NCI-H774 (cell line): ENCODE measurements at places on chromosomes 2 and 18.

- no peak for DNase-seq
Measured at GRCh38 chr2:230974096-230974913, 21.6 kb upstream of the SPATA3 start.

- peak; percentile 44 for DNase-seq
Measured at GRCh38 chr2:142290931-142291330, 160.1 kb upstream of the LRP1B start.

DNA sequence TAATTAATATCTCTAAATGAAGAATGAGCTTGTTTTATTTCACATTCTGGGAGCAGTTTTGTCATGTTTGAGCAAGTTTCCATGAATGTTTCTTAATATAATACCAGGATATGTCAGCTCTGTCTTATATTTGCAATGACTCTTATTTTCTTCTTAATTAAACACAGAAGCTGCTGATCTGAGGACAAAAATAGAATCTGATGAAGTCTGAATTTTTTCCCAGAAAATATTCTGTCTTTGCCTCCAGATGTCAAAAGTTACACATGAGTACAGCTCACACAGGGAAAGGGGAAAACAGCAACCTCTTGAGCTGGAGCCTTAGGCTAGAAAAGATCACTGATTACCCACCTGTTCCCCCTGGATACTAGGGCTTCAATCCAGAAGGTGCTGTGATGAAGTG, 606.6 kb upstream of the SYT4 start:
- no peak for DNase-seq

DNA sequence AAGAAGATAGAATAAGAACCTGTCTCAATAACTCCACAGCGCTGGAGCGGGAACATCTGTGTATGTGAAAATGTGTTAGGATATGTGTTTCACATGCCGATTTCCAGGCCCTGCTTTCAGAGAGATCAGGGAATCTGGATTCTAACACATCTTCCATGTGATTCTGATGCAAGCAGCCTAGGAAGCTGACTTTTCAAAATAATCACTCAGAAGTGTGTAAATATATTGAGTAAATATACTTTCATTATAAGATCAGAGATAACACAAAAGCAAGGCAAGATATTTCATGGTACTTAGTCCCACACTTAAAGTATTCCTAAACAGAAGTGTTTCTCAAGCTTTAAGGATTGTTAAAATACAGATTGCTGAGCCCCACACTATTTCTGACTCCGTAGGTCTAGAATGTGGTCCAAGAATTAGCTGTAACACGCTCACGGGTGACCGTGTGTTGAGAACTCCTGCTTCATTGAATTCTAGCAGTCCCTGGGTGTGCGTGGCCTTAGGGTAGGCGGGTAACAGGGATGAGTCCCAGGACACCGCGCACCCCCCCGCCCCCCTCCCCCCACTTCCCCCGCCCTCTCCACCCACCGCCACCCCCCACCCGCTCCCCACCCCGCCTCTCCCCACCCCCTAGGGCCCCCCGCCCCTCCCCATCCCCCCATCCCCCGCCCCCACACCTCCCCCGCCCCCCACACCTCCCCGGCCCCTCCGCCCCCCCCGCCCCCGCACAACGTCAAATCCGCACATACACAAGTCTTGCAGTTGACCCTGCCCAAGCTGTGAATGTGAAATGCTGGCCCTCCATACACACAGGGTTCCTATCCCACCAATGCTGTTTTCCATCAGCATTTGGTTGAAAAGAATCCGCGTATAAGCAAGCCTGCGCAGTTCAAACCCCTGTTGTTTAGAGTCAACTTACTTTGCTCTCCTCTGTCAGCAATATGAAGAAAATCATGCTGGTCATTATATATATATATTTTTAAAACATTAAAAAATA, 94.2 kb upstream of the SLC39A10 start:
- no peak for DNase-seq

GRCh38 chr2:236538242-236538641, 31.4 kb upstream of the ACKR3 start:
- DNase-seq = no peak

DNA sequence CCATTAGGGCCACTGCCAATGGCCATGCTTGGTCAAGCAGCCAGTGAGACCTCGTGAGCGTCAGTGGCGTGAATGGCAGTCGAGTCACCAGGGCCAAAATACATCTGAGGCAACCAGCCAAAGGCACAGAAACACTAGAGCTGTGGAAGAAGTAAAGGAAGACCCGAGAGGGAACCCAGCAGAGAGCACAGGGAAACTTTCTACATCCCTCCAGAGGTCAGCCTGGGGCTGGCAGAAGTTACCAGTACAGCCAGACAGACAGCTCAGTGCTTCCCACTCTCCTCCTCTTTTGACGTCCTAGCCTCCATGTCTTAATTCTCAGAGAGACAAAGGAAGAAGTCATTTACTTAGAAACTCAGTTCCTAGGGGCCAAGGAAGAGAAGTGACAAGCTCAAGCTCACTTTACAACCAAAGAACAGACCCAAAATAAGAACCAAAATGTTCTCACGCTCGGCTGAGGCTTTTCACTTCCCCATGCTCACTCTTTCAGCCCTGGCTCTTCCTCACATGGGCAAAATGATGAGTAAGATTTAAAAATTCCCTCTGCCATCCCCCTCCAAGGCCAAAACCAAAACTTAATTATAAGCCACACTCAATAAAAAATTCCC, 8.7 kb downstream of the CYRIA start:
- no peak for DNase-seq

- no peak for DNase-seq
Measured at GRCh38 chr18:75364512-75365253, 62.8 kb downstream of the SMIM21 start.

GRCh38 chr2:65464604-65465003, 32.2 kb upstream of the SPRED2 start:
- DNase-seq = no peak

DNA sequence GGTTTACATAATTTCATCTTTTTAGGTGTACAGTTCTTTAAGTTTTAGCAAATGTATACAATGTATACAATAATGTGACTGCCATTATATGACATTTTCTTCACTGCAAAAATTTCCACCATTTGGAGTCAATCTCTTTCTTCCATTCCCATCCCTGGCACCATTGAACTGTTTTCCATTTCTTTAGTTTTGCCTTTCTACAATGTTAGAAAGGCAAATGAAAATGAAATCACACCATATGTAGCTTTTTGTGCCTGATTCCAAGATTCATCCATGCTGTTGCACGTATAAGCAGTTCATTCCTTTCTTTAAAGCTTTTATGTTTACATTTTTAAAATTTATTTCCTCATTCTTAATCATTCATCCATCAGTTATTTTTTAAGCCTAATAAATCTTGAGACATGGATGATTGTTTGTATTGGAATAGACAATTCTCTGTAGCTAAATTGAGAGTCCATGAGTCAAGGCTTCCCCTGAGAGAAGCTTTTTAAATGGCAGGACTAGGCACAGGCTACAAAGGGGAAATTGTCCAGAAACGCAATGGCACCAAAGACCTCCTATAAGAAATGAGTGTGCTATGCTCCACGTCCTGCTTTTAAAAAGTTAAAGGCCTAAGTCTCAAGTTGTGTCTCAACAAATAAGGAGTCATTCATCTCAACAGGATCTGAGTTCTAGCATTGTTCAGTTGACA, 8.7 kb upstream of the COL5A2 start:
- no peak for DNase-seq

- DNase-seq = no peak
Measured at GRCh38 chr2:139685090-139685983, 905.1 kb upstream of the NXPH2 start.

DNA sequence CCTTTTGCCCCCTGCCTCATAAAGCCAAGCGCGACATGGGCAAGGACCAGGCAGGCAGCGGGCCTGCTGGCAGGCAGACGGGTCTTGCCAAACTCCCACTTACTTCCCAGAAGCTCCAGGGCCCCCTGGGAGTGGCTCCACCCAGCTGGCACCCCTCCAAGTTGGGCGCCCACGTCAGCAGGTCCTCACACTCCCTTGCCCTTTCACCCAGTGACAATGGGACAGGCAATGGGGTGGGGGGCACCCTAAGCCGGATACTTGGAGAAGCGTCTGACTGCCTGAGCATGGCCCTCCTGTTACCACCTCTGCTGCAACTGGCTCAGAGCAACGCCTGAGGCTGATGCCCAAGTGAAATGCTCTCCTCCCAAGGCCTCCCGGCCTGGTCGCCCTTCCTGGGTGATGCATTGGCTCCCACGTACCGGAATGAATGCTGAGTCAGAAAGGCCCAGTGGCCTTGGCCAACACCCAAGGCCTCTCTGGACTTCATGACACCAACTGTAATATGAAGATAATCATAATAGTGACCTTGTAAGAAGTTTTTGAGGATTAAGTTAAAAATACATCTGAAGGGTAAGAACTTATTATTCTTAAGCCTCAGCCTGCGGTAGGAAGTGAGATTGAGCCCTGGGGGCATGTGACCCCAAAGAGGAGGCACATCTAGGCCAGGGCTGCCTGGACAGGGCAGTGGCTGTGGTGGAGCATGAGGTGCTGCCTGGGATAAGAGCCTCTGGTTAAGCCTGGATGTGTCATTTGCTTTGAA, 31.6 kb downstream of the KCNK3 start:
- no peak for DNase-seq

GRCh38 chr2:139622691-139623090, 842.5 kb upstream of the NXPH2 start:
- no peak for DNase-seq

DNA sequence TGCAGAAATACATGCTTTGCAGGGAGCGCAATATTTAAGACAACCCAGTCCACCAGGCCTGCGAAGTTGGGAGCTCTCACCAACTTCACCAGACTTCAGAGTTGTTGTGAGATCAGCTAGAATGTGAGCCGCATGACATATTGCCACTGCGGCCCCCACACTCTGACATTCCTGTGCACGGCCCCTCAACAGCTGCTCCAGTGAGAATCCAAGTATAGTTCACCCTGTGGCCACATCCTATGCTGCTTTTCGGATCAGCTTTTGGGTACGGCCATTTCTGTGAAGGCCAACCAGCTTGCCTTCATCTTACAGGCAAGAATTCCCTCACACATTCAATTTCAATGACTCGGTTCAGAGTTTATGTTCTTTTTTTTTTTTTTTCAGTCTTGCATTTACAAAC, 177.8 kb downstream of the SOX11 start:
- no peak for DNase-seq

DNA sequence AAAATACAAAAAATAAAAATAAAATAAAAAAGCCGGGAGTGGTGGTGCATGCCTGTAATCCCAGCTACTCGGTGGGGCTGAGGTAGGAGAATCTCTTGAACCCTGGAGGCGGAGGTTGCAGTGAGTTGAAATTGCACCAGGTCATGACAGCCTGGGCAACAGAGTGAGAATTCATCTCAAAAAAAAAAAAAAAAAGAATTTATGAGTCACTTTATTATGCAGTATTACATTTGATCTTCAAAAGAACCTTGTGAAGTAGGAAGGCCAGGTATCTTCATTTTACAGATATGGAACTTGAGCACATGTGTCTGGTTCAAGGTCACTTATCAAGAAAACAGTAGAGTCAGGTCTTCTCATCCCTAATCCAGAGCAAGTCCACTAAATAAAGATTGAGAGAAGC, 459.4 kb upstream of the HNRNPA3 start:
- no peak for DNase-seq

DNA sequence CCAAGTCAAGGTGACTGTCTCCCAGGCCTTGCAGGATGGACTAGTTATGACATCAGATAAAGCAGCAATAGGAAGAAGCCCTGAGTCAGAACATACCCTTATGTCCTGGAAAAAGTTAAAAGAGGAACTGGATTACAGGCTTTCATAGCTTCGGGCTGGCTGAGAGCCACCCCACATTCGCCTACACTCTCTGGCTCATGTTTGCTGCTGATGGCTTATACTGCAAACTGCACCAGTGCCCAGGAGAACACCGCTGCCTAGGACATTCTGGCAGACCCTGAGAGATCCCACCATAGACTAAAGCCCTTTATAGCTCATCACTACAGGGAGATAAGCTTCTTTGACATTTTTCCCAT, 20.3 kb downstream of the SLC8A1 start:
- no peak for DNase-seq

DNA sequence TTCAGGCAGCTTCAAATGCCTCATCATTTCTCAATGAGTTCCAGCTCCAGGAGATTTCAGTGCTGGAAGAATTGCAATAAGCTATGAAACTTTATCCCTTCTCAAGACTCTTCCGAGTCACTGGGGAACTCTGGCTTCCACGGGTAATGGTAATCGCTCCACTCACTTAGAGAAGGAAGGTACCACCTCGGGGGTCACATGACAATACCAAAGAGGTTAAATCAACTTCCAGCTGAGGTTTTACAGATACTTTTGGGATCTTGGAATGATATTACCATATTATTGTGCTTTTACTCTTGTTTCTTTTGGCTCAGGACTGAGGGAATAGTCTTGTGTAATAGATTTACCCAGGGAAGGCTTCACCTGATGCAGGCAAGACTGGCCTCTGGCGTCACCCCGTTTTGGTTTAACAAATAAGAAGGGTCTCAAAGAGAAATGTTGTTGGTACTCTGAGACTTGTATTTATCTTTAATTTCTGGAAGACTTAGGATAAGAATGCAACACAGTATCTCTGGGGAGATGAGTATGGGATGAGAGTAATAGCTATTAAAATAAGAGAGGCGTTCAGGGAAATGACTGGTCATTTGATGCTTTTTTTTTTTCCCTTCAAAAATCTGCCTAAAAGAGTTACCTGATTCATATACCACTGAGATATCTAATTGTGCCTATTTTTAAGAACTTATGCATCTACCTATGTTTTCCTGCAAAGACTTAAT, 316.9 kb upstream of the ZEB2 start:
- no peak for DNase-seq

DNA sequence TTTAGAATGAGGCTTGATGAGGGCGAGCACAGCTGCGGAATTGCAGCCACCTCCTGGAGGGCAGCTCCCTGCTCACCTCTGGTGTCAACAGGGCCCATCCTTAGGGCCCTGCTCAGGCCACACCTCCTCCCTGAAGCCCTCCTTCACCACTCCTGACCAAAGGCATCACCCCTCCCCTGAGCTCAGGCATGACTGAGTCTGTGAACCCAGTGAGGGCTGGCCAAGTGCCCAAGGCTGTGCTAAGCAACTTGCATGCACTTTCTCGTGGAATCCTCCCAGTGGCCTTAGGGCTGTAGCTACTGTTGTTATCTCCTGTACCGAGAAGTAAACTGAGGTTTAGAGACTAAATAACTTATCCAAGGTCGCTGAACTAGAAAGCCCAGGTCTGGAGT, 101.7 kb downstream of the KLHL29 start:
- DNase-seq = no peak

GRCh38 chr18:13538630-13539029, 187.7 kb downstream of the FAM210A start:
- DNase-seq = no peak
